Coronary artery (tissue), 2 donors: ENCODE measurements at places on chromosomes 1 and 21.

GRCh38 chr1:109816975-109817535 lies 53.3 kb upstream of the EPS8L3 start:
- DNase-seq, result peak; percentile 62

DNA sequence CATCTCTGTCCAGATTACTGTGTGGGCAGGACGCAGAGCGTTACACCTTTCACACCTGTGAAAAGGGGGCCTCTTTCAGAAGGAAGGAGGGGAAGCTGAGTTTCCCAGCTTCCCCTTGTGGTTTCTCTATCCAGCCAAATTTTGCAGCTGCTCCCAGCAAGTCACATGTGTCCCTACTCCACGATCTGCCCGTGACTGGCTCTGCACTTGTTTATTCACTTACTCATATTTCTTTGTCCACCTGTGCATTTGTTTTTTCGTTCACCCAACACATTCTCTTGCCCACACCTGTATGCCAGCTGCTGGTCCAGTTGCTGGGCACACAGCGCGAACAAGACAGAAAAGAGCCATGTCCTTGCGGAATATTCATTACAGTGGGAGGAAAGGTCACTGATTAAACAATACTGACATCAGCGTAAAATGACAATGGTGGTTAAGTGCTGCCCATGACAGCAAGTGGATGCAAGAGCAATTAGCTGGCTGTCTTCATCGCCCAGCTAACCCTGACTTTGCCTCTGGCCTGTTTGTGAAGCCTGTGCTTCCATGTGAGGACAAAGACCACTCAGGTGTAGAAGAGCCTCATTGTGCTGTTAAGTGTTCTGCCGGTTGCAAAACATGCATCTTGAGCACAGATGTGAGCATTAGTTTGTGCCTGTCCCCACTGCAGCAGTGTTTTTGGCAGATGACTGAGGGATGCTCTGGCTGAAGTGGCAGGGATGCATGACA lies 28.6 kb upstream of the NEK2 start:
- DNase-seq, result no peak

- no peak for DNase-seq
Observed at GRCh38 chr21:24729568-24729967, 877.7 kb downstream of the MRPL39 start.

DNA sequence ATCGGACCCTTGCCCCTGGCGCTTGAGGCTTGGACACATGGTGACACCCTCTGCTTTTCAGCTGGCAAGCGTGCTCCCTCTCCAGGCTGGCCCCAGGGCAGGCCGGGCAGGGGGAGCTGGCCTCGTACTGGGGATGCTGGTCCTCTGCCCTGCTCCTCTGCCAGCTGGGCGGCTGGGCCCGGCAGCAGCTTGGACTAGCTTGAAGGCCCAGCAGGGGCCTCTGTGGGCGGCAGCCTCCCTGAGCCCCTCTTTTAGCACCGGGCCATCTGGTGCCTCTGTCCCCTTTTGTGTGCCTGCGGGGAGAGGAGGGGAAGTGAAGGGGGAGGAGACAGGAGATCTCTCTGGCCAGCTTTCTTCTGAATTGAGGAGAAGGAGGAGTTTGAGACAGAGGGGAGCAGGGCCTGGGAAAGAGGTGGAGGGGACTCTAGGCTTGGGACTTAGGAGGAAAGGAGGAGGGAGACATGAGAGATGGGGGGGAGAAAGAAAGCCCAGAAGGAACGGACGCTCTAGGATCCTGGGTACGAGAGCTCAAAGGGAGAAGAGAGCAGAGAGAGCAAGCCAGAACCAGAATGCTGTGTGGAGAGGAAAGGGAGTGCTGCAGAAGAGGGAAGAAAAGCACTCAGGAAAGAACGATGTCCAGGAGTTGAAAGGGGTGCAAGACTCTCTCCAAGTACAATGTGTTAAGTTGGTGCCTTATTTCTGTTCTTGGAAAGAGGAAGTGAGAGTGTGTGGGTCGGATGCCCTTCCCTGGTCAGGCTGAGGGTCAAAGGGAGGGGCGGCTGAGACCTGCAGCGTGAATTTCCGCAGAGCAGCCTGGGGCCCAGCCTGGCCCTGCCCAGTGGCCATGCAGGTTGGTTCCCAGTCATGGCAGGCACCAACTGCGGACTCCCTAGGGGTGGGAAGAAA lies 40.3 kb downstream of the IER5 start:
- no peak for DNase-seq

DNA sequence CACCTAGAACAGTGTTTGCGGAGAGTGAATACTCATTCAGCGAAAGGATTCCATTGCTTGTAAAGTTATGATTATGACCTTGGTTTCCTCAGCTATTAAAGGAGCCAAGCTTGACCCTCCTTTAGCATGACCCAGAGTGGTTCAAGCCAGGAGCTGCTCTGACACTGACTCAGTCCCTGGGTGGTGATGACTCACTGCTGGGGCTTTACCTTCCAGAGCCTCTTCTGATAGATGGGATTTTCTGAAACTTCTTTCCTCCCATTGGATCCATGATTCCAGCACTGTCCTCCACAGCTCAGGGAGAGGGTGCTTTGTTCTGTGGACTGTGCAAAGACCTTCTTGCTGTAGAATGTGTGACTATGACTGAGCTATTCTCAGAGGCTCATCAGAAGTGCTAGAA lies 77.4 kb downstream of the S1PR1 start:
- DNase-seq, result no peak
